ENCODE measurements at places on chromosomes 12 and 14.

GRCh38 chr12:127903146-127903545 lies 363.8 kb upstream of the TMEM132C start:
- no peak for DNase-seq

- no peak for DNase-seq
Measured at GRCh38 chr12:117142094-117142493, 42.9 kb upstream of the TESC start.

DNA sequence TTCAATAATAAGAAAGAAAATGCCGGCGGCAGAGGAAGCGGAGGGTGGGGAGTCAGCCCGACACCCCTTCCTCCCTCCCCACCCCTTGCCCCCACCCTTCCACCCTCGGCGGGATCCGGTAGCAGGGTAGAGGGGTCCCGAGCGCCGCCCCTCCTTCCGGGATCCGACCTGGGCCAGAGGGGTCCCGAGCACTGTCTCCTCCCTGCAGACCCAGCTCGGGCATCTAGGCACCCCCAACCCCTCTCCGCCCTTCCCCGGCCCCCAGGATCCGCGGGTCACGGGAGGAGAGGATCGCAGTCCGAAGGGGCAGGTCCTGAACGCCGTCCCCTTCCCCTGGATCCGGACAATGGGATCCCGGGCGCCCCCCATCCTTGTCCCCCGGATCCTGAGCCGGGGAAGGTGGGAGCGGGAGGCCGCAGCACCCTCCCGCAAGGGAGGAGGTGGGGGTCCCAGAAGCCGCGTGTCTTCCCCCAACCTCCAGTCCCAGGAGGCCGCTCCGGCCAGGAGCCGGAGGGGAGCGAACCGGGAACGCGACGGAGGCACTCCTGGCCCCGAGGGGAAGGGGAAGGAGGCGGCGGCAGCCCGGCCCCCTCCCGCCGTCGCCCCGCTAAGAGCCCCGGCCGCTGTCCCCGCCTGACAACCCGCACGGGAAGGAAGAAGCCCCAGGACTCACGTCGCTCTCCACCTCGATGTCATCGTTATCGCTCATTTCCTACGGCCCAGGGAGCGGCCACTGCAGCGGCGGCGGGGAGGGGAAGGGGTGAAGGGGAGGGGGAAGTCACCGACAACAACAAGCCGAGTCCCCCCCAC lies 481 bp downstream of the MAX start:
- no peak for DNase-seq

DNA sequence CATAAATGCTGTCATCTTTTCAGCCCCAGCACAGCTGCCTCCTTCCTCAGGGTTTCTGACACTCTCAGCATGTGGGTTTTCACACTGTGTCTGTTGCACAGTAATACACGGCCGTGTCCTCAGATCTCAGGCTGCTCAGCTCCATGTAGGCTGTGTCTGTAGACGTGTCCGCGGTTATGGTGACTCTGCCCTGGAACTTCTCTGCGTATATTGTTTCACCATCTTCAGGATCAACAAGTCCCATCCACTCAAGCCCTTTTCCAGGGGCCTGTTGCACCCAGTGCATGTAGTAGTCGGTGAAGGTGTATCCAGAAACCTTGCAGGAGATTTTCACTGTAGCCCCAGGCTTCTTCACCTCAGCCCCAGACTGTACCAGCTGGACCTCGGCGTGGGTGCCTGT lies 1210.6 kb downstream of the TMEM121 start:
- no peak for DNase-seq

DNA sequence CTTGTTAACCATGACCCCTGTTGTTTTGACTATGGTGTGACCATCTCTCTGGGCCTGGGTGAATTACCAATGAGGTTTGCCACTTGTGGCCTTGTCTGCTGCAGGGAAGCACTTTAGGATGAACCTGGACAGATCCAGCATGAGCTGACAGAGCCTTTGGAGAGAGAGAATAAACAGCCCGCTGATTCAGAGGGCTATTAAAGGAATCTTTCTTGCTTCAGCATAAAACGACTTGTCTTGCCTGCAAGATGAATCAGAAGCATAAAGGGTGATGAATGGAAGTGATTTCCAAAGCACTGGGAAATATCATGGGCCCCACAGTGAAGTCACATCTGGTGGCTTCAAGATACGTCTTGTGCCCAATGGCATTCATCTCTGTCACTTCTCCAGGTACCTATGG lies 69.0 kb upstream of the WSCD2 start:
- DNase-seq: no peak

DNA sequence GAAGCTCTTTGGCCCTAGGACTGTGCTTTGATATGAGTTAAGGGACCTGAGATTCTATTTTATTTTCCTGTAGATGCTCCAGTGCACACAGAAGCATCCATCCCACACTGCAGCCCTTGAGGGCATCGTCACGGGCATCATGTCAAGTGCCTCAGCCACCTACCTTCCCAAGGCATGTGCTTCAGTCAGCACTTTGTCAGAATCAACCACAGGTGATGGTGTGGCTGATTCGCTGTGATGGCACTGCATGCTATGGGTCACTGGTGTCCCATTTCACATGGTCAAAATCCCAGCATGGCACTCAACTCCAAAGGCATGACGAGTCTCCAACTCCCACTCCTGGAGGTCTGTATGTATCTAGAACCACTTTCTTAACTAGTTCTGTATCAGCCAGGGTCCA lies 100.8 kb downstream of the AACS start:
- DNase-seq: no peak

- no peak for DNase-seq
Measured at GRCh38 chr14:69244946-69245345, 15.0 kb upstream of the GALNT16 start.

GRCh38 chr14:94771906-94772490 lies 2.1 kb upstream of the GSC start:
- DNase-seq: no peak

DNA sequence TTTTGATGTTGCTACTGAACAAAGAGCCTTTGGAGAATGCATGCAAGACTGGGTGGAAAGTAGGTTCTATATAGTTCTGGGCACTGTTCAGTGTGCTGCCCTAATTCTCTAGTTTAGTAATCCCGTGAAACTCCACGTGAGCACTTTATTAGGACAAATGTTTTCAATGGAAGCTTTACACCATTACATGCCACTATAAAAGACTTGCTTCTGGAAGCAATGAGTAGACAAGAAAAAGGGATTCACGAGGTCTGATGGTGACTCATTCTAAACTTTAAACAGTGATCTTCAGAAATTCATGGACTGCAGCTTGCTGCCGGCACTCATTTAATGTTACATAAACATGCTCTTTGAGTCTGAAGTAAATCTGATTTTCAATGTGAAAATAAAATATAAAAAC lies 22.3 kb downstream of the ATG14 start:
- DNase-seq: no peak

DNA sequence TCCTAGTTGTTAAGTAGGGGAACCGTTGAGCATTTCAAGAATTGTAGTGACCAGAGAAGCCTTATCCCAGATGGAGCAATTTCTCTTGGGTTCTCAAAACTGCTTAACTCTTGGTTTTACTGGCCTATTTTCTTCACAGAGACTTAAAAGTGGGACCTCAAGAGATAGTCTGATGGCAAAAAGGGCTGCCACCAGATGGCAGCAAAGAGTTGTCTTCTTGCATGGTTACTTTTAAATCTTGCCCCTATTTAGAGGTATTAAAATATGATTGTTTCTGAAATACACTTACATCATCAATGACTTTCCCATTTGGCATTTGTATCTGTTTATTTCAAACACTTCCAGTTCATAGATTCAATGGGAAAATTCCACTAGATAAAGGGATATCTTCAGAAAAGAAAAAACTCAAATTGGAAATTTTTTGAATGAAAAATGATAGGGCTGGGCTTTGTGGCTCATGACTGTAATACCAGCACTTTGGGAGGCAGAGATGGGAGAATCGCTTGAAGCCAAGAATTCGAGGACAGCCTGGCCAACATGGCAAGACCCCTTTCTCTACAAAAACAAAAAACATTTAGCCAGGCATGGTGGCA lies 69.9 kb upstream of the CNTN1 start:
- no peak for DNase-seq

GRCh38 chr14:66015071-66015780 lies 470.9 kb upstream of the CCDC196 start:
- DNase-seq: no peak
